ENCODE measurements at places on chromosomes 7 and 10. TPM values are rescaled to one million over a fixed set of nuclear protein-coding genes. Genes with fewer than 3 reads are reported as not detected.

Gene CALCR
- total RNA-seq = not detected

Gene MPP7
- 6.6 TPM for total RNA-seq

Gene IKZF1
- total RNA-seq = 0.28 TPM

DNA sequence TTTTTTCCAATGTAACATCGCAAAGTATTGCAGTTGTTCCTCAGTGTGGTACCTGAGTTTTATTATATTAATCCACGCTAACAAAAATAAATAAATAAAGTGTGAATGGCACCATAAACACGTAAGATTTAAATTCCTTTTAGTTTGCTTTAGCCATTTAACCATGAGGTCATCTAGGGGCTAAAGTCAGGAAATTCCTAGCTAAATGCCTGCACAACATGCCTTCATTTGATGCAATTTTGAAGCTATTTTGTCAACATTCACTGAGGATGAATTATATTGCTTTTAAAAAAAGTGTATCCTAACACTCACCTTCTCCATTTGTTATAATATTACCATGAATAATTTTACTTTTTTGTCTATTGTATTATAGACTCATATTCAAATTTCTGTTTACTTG, 714.4 kb downstream of the GATA3 start:
- no peaks in the 10 kb centered on the region for H3K36me3 ChIP-seq
- no peak for DNase-seq
- H3K4me3 ChIP-seq = no peak overlapping the region
- no peaks in the 10 kb centered on the region for H3K27me3 ChIP-seq
- no peaks in the 10 kb centered on the region for H3K4me1 ChIP-seq
- no peak overlapping the region for H3K27ac ChIP-seq

DNA sequence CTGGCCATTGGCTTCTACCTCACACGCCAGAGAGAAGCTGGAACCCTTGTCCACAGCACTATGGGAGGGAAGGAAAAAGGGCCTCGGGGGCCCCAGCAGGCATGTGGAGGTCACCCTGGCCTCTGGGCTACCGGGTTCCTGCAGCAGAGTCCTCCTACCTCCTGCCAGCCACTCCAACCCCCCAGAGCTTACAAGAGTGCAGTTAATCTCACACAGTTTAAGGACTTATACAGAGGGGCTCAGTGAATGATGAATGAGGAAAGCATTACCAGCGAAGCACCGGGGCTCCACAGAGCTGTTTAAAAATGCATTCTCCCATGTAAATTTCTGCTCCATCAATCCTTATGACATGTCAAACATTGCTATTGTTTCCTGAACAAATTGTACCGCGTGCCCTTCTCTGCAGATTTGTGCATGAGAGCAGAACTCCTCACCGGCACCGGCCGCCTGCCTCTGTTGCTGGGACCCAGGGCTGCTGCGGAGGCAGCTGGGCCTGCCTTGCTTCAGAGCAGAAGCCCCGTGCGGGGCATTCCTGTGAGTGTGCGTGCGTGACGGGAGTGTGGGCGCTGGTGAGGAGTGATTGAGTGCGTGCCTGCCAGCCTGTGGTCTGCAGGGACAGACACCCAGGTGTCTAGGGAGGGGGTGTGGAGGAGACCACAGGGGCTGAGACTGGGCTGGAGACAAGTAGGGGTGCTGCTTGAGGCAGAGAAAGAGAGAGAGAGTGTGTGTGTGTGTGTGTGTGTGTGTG, 52.8 kb downstream of the C10orf105 start:
- H3K36me3 ChIP-seq = no peaks in the 10 kb centered on the region
- DNase-seq = no peak
- H3K4me1 ChIP-seq = peaks cover 13% of the 10 kb centered on the region
- no peak overlapping the region for H3K4me3 ChIP-seq

- no peaks in the 10 kb centered on the region for H3K4me1 ChIP-seq
- H3K36me3 ChIP-seq = no peaks in the 10 kb centered on the region
- H3K27ac ChIP-seq = no peak overlapping the region
- no peak for DNase-seq
- H3K4me3 ChIP-seq = no peak overlapping the region
These were observed 60.0 kb downstream of the PLXNA4 start for GRCh38 chr7:132516042-132516840.

DNA sequence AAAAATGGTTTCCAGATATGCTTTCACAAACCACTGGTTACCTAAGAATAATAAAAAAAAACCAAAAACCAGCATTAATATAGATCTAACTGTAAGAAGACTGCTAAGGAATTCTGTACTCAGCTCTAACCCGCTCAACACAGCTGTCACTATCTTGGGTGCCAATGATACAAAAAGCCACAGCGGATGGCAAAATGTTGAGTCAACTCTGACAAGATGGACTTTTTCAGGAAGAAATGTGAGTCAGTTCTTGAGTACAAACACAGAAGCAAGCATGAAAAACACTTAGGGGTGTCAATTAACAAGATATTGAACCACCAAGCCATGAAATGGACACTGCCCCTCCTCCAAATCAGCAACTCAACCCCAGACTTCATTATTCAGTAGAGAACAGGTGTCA, 55.0 kb downstream of the CTTNBP2 start:
- H3K36me3 ChIP-seq = no peaks in the 10 kb centered on the region
- H3K4me1 ChIP-seq = no peaks in the 10 kb centered on the region
- no peak for DNase-seq
- H3K27me3 ChIP-seq = no peaks in the 10 kb centered on the region
- no peak overlapping the region for H3K27ac ChIP-seq

- H3K27ac ChIP-seq = peak overlapping the region; percentile 89
- H3K4me3 ChIP-seq = no peak overlapping the region
- H3K27me3 ChIP-seq = no peaks in the 10 kb centered on the region
- DNase-seq = no peak
- H3K36me3 ChIP-seq = peaks cover 39% of the 10 kb centered on the region
These were observed 253.4 kb downstream of the KIAA1217 start for GRCh38 chr10:24462291-24462813.

GRCh38 chr7:135965602-135966001, 11.6 kb downstream of the MTPN start:
- H3K27me3 ChIP-seq = no peaks in the 10 kb centered on the region
- peaks cover 9% of the 10 kb centered on the region for H3K36me3 ChIP-seq
- H3K27ac ChIP-seq = no peak overlapping the region

DNA sequence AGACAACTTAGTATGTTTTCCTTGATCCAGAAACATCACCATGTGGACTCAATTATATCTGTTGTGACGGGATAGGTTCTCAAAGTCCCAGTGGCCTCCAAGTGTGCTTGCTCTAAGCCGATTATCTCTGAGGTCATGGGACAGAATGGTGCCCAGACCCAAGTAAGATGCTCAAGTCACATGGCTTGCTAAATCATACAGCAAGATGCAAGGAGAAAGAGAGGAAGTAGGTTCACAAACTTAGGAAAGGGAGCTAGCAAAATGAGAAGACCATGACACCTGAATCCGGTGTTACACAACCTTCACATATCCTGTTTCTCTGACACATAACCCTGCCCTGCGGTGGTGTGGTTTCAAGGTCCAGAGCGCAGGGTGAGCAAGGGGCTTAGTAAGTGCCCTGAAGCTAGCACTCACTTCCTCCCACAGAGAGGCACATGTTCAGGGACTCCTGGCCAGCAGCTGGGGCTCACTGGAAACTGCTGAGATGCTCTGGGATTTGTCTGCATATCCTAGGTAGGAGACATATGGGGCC, 590.9 kb upstream of the ANKRD30A start:
- no peak for DNase-seq
- H3K27ac ChIP-seq = no peak overlapping the region
- H3K4me1 ChIP-seq = no peaks in the 10 kb centered on the region
- no peak overlapping the region for H3K4me3 ChIP-seq
- H3K27me3 ChIP-seq = no peaks in the 10 kb centered on the region

DNA sequence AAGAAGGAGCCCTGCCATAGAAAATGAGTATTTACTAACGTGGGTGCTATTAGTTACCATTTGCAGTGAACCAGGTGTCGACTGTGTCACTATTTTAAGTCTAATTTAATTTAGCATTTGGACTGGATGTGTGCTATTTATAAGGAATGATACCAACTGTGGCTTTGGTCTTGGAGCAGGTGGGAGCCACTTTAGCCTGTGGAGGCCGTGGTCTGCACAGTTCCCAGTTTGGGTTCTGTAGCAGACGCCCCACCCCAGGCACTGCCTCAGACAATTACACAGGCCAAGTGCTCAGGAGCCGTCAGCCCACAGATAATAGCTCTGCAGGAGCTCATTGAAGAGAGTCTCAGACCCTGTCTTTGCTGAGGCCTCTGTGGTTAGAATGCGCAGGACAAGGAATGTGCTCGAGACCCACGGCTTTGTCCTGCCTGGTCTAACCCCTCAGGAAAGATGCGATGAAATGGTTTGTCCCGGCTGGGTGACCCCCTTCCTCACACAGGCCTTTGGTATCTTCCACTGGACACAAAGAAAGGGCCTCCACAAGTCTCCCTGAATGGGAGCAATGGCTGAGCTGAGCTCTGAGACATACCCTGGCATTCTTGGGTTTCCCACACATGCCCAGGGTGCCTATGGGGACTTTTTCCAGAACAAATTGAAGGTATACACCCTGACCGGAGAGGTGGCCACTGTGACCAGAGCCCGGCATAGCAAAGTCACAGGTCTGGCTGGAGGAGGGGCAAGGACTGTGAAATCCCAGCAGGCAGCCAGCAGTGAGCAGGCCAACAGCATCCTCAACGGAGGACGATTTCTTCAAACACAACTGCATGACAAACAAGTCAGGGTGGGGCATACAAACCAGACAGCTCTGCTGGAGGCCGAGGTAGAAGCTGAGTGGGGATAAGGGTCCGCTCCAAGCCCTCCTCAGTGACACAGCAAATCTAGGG, 251.2 kb downstream of the ARHGAP12 start:
- peaks cover 51% of the 10 kb centered on the region for H3K27me3 ChIP-seq
- H3K36me3 ChIP-seq = no peaks in the 10 kb centered on the region
- H3K4me3 ChIP-seq = no peak overlapping the region
- no peak overlapping the region for H3K27ac ChIP-seq
- DNase-seq = no peak

DNA sequence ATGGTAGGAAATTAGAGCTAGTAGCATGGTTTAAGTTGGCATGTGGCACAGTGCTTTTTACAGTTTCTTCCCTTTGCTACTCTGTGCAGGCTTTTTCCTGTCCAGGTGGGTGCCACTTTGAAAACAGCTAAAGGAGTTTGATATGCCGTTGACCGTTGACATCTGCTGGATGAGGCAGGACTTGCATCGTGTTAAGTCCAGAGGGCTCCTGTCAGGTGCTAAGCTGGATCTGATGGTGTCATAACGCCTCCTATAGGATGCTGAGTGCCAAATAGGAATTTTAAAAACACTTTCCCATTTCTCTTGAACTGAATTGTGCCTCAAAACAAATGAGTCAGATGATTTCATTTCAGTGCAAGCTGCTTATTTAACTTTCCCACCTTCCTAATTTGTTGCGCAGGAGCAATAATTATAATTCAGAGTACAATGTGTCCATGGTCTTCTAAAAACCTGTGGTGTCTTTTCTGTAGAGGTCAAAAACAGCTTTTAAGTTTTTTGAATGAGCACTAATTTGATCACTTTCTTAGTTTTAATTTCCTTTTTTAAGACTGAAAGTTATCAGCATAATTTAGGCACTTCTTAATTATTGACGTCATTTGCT, 178.3 kb downstream of the CDCA7L start:
- no peak overlapping the region for H3K27ac ChIP-seq
- peaks cover 67% of the 10 kb centered on the region for H3K27me3 ChIP-seq
- H3K4me3 ChIP-seq = no peak overlapping the region
- DNase-seq = peak; percentile 80

- H3K27ac ChIP-seq = no peak overlapping the region
- DNase-seq = no peak
- H3K4me1 ChIP-seq = no peaks in the 10 kb centered on the region
These were observed 75.0 kb upstream of the HECTD2 start for GRCh38 chr10:91335147-91335546.
